M059J (cell line): ENCODE measurements at places on chromosomes 6 and 20. TPM values are rescaled to one million over a fixed set of nuclear protein-coding genes. Genes with fewer than 3 reads are reported as not detected.

DNA sequence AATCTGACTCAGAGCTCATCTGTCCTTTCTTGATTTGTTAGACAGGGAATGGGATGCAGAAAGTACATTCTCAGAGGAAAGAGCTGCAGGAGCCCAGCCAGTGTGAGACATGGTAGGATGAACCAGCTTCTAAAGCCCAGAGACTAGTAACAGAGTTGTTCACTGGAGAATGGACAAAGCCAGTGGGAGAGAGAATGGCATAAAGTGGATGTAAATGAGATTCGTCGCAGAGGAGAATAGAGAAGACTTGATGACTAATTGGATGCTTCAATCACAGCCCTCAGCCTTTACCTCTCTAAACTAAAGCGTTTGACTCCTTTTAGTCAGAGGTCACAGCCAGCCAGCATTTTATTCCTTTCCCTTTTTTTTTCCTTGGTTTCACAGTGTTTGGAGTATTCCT lies 25.5 kb upstream of the L3MBTL3 start:
- DNase-seq = peak; percentile 46

SLC17A3 gene
- not detected in 2 replicates for total RNA-seq

- DNase-seq = no peak
Measured at GRCh38 chr6:78397499-78397898, 469.9 kb upstream of the IRAK1BP1 start.

DNA sequence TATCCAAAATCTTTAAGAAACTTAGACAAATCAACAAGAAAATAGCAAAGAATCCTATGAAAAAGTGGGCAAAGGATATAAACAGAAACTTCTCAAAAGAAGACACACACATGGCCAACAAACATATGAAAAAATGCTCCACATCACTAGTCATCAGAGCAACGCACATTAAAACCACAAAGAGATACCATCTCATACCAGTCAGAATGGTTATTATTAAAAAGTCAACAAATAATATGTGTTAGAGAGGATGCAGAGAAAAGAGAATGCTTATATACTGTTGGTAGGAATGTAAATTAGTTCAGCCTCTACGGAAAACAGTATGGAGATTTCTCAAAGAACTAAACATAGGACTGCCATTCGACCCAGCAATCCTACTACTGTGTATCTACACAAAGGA lies 212.0 kb upstream of the DTNBP1 start:
- DNase-seq = peak; percentile 44

TASP1 gene
- 6.3 and 6.6 TPM in 2 replicates for total RNA-seq

GRCh38 chr20:5621305-5621704 lies 128.9 kb upstream of the SHLD1 start:
- DNase-seq = peak; percentile 91

- DNase-seq = peak; percentile 71
Measured at GRCh38 chr20:36461600-36462439, 79.5 kb upstream of the MYL9 start.

DNA sequence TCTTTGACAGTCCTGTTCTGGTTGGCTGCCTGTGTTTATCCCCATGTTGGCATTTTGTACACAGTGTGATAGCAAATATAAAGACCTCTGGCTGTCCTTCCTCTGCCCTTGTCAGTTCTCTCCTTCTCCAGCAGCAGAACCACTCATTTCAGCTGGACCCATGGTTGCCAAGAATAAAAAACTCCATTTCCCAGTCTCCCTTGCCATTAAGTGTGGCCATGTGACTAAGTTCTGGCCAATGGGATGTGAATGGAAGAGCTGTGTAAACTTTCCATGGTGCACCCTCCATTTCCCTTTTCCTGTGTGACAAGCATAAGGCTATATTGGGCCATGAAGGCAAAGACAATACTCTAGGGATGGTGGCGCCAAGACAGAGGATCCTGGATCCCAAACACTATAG lies 78.4 kb upstream of the TBC1D7 start:
- DNase-seq = peak; percentile 45

DNA sequence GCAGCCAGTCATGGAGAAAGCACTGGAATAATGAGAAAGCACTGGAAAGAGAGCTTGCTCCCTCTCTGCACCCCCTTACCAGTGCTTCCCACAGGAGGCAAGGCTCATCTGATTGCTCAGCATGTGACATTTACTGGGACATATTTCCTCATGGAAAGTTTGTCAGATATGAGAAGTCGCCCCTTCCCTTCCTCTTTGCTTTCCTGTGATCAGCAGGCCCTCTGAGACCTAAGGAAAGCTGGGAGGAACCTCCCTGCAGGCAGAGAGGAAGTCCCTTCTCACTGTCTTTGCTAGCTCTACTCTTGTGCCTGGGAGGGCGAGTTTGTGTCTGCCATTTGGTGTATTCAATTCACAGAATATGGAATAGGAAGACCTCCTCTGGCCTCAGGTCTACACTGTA lies 283.8 kb downstream of the ALDH8A1 start:
- no peak for DNase-seq

DNA sequence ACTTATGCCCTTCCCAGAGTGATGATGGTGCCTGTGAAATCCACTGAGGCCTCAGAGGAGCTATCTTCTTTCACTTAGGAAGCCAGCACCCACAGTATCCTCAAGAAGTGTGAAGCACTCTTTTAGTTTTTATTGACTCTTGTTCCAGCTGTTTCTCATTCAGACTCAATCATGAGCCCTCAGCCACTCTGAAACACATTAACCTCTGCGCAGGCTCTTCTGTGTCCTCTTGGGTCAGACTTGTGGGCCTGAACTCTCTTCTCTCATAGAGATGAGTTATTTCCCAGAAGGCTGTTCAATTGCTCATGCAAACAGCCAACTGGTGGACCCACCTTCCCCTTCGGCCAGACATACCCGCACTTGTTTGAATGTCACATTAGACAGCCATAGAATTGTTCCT lies 27.8 kb upstream of the PREP start:
- no peak for DNase-seq

OARD1 gene
- total RNA-seq = 17.7 and 23.0 TPM in 2 replicates

OPRM1 gene
- not detected in 2 replicates for total RNA-seq

GRCh38 chr6:6699741-6700367 lies 111.3 kb downstream of the LY86 start:
- peak; percentile 96 for DNase-seq

ZNF334 gene
- 1.0 and 1.9 TPM in 2 replicates for total RNA-seq

DNA sequence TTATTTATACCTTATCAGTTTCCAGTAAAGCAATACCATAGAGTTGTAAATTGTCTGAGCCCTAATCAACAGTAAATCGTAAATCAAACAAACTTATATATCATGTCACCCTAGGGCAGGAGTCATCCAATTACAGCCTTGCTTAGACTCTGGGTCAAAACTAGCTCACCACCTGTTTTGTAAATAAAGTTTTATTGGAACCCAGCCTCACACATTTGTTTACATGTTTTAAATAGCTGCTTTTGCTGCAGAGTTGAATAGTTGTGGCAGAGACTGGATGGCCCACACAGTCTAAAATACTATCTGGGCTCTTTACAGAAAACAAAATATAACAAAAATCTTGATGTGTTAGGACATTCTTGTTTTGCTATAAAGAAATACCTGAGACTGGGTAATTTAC lies 94.4 kb downstream of the MKKS start:
- peak; percentile 25 for DNase-seq

- peak; percentile 88 for DNase-seq
Measured at GRCh38 chr6:132199343-132199742, 201.9 kb downstream of the MOXD1 start.

DNA sequence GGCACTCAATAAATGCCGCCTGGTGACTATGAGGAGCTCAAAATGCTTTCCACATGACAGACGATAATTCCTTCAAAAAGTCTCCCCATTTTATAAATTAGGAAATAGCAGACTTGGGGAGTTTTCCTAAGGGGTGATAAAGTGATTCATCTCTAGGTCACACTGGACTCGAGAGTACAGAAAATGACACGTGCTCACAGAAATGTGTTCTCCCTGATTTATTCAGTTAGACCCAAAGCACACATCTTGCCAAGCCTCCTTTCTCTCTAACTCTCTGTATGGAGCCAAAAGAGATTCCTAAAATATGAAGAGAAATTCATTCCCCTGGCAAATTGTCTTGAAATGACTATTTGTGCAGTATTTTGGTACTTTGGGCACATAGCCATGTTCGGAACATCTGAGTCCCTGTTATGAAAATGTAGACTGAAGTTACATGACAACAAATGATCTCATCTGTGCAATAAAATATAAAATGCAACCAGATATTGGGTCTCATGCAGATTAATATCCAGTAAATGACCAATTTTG lies 381.1 kb downstream of the TFAP2B start:
- DNase-seq = peak; percentile 65

GRCh38 chr20:9412309-9412708 lies 102.1 kb upstream of the LAMP5 start:
- DNase-seq = no peak

OVOL2 gene
- total RNA-seq = 0.22 TPM in 1 of 2 replicates, not detected in the other

APCDD1L gene
- 14.2 and 24.2 TPM in 2 replicates for total RNA-seq

GRCh38 chr6:32176476-32177182 lies 745 bp upstream of the AGPAT1 start:
- peak; percentile 83 for DNase-seq

DNA sequence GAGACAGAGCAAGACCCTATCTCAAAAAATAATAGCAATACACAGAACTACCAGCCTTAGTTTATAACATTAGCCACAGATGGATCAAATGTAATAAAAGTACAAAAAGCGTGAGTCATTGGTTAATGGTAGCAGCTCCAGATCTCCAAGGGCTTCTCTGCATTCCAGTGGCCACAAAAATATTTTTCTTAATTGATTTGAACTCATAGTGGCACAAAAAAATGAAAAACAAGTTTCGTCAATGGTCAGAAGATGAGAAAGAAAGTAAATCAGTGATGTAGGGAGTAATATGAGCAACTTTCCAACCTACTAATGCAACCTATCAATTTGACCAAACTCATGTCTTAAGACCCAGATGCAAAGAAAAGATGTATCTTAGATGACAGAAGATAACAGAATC lies 79.6 kb downstream of the CEP57L1 start:
- peak; percentile 94 for DNase-seq

- no peak for DNase-seq
Measured at GRCh38 chr6:13012296-13012695, 295.7 kb downstream of the PHACTR1 start.

ANKRD66 gene
- total RNA-seq = not detected in 2 replicates

GRCh38 chr6:105209950-105210706 lies 30.3 kb upstream of the POPDC3 start:
- peak; percentile 89 for DNase-seq

C6orf163 gene
- total RNA-seq = not detected in 2 replicates

- no peak for DNase-seq
Measured at GRCh38 chr20:38121741-38122140, 43.3 kb downstream of the TGM2 start.

DNA sequence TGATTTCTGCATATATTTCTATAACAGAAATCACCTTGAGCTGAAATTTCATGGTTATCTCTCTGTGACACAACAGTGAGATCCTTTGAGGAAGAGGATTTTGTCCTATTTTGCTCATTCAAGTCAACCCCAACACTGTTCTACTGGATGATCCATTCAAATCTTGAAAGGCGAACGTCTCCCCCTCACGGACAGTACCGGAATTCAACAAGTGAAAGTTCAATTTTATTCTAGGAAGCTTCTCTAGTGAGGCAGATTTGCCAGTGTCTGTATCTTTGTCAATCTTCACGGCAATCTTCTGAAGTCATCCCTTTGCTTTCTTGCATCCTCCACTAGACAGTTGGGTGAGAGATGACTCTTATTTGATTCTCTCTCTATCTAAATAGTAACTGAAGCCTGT lies 91.7 kb upstream of the PDE7B start:
- peak; percentile 34 for DNase-seq

RNF182 gene
- total RNA-seq = 19.7 and 26.5 TPM in 2 replicates

GRCh38 chr6:139148557-139149235 lies 13.8 kb downstream of the HECA start:
- no peak for DNase-seq

DNA sequence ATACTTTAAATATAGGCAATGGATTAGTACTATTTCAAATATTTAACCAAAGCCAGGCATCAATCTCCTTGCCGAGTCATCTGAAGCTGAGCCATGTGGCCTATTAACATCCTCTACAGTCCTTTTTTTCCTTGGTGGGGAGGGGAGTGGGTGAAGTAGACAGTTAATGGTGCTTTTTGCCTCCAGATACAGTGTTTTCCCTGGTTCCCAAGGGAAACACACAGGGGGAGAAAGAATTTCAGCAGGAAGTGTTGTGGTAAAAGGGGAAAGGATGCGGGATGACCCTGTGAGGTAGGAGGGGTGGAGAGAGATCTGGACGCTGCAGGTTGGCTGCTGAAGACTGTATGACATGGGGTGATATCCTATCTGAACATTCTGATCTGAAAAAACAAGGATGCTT lies 9.6 kb downstream of the CLDN20 start:
- peak; percentile 99 for DNase-seq

DNA sequence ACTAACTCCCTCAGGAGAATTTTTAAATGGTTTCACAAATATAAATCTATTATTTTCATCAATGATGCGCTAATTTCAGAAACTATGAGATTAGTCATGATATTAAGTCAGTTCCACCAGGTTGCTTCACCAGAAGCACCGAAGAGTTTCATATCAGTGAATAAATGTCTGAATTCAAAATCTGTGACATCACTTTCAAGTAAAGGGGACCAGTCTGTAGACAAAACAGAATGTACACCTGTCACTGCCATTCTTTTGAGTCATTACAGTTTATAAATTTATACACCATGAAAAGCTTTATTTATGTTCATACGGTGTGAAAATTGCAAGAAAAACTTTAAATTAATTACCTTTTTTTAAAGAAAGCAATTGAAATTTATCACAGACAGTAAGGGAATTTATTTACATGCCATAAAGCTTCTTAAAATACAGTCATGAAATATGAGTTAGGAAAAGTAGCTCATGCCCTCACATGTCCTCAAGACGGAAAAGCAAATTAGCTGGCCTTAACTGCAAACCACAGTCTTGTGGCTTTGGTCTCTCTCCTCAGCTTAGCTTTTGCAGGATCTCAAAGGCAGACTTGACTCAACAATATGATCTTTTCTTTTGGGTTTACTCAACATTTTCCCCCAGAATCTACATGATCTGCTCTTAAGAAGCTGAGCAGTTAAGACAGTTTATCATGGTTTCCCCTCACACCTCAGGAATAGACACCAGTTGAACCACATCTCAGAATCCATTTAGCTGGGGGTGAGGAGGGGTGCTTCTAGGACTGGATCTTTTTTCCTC lies 177.7 kb upstream of the MCHR2 start:
- DNase-seq = peak; percentile 91
